NCI-H2029 treated with DMSO at 0.1 percent for 48 hours (cell line): ENCODE measurements at places on chromosomes 7 and 10.

DNA sequence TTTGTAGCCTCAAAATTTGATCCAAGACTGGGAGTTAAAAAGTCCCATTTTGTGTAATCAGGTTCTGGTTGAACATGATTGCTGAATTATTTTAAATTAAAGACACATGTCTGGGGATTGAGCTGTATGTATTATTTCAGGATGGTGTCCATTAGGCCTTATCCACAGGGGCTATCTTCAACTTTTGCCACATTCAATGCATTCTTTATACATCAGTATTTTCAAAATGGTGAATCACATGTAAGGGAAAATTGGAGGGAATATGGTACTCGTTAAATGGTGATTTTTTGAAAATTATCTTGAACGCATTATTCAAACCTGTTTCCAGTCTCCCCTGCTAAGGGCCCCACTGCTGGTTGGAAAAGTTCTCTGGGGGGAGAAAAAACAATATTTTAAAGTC lies 367.7 kb upstream of the NPVF start:
- DNase-seq = no peak

GRCh38 chr10:95183271-95184230 lies 10.5 kb upstream of the ACSM6 start:
- no peak for DNase-seq

DNA sequence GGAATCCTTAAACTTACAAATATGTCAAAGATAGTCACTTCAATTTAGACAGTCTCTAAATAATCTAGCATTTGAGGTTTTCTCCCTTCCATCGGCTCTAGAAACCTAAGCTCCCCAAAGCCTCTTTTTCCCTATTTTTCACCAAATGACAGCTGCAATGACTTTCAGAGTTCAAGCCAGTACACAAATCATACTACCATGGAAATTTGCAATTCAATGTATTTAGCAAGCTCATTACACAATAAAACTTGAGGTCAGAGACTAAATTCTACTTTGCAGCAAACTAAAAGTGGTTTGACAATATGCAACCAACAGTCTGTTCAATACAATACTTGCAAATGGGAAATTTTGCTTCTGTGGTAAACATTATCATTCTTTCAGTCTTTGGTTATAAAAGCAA lies 80.3 kb downstream of the SKIDA1 start:
- DNase-seq = no peak

DNA sequence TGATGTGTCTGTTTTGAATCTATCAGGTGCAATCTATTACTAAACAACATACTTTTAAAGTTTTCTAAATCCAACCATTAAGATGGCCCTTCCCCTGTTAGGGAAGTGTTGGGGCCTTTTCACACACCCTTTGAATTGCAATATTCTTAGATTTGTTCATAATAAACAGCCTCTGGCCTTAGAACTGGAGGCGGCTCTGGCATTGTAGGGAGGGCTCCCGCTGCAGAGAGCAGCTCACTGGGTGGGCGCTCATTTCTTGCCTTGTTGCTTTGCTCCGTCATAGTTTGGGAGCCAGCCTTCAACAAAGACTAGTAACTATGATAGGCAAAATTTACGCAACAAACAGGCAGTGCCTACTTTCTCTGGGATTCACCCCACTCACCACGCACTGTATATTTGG lies 4.2 kb upstream of the HOXA10 start:
- DNase-seq = no peak

DNA sequence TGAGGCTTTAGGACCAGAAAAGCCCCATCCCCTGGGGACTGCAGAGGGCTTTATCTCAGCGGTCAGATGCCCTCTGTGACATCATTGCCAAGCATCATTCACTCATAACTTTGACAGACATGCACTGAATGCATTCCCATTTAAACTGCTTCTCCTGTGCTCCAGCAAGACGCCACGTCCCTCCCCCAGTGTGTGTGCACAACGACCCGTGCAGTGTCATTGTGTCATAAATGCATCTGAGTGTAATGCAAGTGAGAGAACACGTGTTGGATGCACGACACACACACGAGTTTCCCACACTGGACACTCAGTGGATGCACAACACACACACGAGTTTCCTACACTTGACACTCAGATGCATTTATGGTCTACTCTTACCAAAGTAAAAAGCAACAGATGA lies 337.9 kb downstream of the PTPRN2 start:
- DNase-seq = no peak

DNA sequence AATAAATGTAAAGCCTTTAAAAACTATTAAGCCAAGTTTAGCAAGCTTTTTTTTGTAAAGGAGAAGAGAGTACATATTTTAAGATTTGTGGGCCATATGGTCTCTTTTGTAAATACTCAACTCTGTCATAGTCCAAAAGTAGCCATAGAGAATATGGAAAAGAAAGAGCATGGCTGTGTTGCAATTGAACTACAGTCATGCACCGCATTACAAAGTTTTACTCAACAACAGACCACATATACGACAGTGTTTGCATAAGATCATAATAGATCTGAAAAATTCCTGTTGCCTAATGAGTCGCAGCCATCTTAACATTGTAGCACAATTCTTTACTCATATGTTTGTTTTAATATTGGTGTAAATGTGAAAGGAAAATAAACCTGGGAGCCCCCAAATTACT lies 440.8 kb downstream of the HTR7 start:
- no peak for DNase-seq

- DNase-seq = no peak
Observed at GRCh38 chr7:143013893-143014292, 13.0 kb downstream of the OR9A2 start.

GRCh38 chr7:21507627-21508343 lies 35.1 kb upstream of the DNAH11 start:
- DNase-seq = peak; percentile 2

DNA sequence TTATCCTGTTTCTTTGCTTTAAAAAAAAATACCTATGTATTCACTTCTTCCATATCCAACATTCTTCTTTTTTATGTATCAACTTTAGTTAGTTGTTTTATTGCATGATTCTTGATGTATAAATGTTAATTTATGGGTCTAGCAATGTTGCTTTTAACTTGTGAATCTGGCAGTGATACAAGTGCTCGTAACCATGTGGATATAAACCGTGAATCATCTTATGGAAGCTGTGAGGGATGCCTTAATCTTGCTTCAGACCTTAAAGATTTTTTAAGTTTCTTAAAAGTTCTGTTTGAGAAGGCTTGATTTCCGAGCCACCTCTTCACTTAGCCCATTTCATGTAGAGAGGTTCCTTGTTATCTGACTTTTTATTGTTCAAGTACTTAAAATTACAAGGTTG lies 25.9 kb downstream of the HELLS start:
- no peak for DNase-seq

- DNase-seq = no peak
Observed at GRCh38 chr10:43421201-43421507, 12.2 kb upstream of the HNRNPF start.

DNA sequence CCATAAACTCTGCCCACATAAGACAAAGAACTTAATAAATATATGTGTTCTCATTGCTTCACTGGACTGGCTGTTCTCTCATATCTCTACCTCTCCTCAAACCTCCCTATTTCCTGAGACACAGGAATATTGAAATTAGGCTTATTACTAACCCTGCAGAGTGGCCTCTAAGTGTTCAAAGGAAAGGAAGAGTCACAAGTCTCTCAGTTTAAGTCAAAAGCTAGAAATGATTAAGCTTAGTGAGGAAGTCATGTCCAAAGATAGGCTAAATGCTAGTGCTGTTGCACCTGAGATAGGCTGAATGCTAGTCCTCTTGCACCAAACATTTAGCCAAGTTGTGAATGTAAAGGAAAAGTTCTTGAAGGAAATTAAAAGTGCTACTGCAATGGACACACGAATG lies 41.1 kb downstream of the GNAI1 start:
- DNase-seq = no peak

DNA sequence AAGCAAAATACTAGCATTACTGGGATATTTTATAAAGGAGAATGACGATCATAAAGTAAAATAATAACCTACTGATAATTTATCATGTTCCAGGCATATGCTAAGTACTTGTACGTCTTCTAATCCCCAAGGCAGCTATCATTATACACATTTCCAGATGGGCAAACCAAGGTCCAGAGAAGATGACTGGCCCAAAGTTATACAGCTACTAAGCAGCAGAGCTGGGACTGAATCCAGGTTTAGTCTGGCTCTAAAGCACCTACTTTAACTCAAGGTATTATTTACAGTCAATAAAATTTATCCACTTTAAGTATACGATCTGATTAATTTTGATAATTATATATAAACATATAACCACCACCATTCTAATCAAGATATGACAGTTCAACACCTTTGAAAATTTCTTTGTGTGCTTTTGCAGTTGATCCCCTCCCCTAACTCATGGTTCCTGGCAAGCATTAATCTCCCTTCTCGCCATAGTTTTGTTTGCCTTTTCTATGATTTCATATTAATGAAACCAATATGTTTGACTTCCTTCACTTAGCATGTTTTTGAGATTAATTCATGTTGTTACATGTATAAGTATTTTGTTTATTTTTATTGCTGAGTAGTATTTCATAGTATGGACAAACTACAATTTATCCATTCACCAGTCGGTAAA lies 126.7 kb downstream of the CPEB3 start:
- no peak for DNase-seq

- no peak for DNase-seq
Observed at GRCh38 chr10:124669824-124670654, 74.1 kb downstream of the FAM53B start.

DNA sequence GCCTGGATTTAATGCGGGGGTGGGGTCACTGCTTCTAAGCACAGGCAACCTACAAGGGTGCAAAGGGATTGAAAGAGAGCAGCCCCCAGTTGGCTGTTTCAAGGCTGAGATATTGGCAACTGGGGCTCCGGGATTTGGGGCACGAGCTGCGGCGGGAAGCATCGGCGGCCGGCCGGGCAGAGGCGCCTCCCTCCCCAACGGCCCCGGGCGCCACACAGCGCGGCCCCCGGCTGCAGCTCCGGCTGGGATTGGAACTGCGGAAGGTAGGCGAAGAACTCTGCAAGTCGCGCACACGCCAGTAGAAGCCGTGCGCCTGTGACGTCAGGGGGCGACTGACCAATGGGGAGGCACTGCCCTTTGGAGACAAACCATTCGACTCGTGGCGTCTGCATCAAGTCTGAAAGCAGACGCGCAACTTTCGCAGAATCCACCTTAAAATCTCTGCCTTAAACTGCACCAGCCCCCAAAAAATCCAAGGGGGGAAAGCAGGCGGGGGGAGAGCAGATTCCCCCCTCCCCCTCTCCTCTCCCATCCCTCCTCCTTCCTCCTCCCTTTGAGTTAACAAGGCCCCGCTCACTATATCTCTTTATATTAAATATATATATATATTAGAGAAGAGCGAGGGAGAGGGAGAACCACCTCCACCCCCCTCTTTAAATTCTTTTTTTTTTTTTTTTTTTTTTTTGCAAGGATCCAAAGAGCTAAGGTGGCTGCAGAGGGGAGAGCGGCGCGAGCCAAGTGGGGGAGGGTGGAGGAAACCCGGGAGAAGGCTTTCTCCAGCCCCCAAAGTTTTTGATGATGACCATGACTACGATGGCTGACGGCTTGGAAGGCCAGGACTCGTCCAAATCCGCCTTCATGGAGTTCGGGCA lies at the start of gene DLX6:
DLX6 (plus strand) TSS at position 371 of the 872 bp plus-strand sequence; CDS start at position 796, 425 bp downstream.
- DNase-seq = peak; percentile 65

- no peak for DNase-seq
Observed at GRCh38 chr7:117113871-117114270, 160.6 kb downstream of the ST7 start.
